ENCODE measurements at places on chromosomes 3 and 15.

- ATAC-seq = no peak
These were observed 268.9 kb downstream of the GABRB3 start for GRCh38 chr15:26504009-26504408.

GRCh38 chr3:53730576-53730975, 115.6 kb downstream of the CHDH start:
- no peak for ATAC-seq

DNA sequence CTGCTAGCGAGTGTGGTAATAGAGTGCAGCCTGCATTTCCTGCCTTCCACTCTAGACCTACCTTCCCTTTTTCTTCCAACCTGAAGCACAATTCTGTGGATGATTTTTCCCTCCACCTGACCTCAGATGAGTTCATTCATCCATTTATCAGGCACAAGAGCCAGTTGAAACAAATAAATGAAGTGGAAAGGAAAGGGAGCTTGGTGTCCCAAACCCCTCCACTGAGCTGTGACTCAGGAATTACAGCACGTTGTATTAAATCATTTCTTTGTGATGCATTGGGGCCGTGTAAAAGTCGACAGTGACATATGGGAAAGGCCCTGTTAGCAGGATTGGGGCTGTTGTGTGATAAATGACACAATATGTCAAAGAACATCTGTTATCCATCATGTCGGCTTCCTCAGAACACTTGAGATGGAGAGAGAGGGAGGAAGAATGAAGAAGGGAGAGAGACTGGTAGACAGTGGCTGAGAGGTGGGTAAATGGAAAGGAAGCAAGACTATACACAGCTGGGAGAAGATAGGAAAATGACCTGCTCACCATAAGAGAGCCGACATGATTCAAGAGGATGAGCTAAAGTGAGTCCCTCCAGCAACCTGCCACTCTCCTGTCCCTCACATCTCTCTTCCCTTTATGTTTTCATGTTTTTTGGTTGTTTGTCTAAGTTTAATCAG, 366.0 kb downstream of the AGBL1 start:
- no peak for ATAC-seq

DNA sequence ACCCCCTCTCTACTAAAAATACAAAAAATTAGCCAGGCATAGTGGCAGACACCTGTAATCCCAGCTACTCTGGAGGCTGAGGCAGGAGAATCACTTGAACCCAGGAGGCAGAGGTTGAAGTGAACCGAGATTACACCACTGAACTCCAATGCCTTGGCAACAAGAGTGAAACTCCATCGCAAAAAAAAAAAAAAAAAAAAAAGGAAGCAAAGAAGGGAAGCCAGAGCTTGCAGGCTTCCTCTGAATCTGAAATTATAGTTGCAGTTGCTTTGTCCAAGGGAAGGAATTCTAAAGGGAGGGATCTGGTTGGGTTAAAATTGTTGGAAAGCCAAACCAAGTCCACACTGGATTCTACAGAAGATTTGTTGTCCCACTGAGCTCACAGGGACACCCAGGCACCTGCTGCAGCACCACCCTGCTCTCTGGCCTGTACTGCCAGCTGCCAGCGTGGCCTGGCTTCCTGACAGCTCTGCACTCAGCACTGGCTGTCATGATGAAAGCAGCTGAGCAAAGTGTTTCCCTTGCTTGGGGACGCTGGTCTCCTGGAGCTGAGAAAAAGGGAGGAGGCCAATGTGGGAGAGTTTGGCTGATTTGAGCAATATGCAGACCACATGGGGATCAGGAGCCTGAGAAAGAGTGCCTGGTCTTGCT, 88.8 kb upstream of the HES1 start:
- ATAC-seq = no peak

- no peak for ATAC-seq
These were observed 442.4 kb downstream of the MCTP2 start for GRCh38 chr15:94673801-94674200.

GRCh38 chr3:149667576-149667975, 9.8 kb upstream of the WWTR1 start:
- no peak for ATAC-seq

GRCh38 chr15:73908030-73908821, 18.0 kb upstream of the LOXL1 start:
- peak; percentile 100 for ATAC-seq

DNA sequence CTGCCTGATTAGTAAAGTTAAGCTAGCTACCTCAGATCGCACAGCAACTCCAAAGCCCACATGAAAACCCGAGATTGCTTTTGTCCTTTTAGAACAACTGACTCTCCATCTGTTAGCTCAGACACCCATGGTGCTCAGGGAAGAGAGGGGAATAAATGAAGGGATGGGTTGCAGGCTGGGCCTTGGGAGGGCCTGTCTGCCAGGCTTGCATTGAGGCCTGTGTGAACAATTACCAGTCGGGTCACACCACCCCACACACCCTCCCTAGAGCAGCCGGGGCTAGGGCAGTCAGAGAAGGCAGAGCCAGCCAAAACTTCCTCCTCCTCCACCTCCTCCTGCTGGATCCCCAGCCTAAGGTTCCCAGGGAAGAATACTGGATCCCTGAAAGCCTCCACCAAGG, 8.8 kb upstream of the PRKAR2A start:
- no peak for ATAC-seq

GRCh38 chr3:23779841-23780240, 25.9 kb upstream of the UBE2E1 start:
- no peak for ATAC-seq

- ATAC-seq = no peak
These were observed 30.6 kb downstream of the SLC49A4 start for GRCh38 chr3:122825460-122825859.

GRCh38 chr15:44427756-44428724, 611 bp downstream of the CTDSPL2 start:
- ATAC-seq = peak; percentile 43

DNA sequence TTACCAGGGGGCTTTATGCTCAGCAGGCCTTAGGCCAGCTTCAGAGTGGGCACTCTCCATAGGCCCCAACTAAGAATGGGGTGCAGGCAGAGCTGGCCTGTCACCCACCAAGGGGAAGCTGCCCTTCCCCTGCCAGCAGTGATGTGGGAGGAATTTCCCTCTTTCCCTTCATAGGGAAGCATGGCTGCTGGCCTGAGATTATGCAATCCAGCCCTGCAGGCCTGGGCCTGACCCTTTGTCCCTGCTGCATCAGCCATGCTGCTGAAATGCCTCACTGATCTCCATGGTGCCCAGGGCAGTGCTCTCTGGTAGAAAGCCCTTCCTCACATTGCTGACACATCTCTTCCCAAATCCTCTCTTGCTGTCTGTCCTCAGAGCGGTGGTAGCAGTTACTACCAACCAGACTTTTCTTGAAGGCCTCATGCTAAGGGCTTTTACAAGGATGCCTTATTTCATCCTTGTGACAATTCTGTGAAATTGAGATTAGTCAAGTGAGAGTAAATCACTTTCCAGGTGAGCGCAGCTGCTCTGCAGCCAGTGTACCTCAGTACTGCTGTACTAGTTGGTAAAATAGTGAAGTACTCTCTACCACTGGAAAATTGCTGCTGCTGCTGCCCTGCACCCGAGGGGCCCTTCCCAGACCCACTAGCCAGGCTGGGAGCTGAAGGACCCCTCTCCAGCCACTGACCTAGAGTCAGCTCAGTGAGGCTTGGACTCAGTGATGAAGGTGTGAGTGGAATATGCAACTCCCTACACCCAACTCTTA, 33.8 kb downstream of the MRAS start:
- ATAC-seq = peak; percentile 36

Measured in SK-N-SH treated with all-trans-retinoic acid at 6 μM for 48 hours (cell line).